Lung microvascular endothelial cell (primary cell): ENCODE measurements at places on chromosomes 5 and 9. TPM values are rescaled to one million over a fixed set of nuclear protein-coding genes. Genes with fewer than 3 reads are reported as not detected.

TMC1 gene
- total RNA-seq = 0.20 and 0.22 TPM in 2 replicates

DNA sequence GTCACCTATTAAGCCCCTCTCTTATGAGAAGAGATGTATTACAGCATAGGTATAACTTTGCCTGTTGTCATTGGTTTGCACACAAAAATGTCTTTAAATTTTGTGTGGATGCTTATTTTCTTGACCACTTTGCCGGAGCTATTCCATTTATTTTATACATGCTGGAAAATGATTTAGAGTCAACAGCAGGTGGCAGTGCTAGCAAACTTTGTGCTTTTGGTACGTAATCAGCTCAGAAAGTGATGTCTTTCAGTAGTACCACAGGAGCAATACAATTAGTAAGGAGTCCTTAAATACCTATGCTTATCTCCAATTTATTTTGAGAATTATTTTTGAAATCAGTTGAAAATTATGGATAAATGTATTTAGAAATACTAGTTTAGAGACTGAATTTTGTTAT, 19.8 kb upstream of the NUDT12 start:
- peak; percentile 58 for DNase-seq

RMI1 gene
- 3.3 and 3.8 TPM in 2 replicates for total RNA-seq

MARCOL gene
- not detected in 2 replicates for total RNA-seq

GRIA1 gene
- not detected in 2 replicates for total RNA-seq

DNA sequence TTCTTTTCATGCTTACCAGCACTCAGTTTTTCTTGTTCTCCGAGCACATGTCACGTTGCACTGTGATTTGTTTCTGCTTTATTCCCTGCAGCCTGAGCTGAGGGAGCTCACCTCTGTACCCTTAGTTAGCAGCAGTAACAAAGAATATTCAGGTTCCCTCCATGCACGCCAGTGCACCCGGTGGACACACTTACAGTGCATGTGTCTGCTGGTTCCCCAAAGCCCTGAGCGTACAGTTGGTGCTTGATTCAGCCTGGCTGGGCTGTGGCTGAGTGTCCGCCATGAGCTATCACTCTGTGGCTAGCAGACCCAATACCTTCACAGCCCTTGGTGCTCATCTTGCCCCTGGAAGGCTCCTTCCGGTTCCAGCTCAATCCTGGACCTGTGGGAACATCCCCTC, 93.5 kb downstream of the MVB12B start:
- no peak for DNase-seq

DNA sequence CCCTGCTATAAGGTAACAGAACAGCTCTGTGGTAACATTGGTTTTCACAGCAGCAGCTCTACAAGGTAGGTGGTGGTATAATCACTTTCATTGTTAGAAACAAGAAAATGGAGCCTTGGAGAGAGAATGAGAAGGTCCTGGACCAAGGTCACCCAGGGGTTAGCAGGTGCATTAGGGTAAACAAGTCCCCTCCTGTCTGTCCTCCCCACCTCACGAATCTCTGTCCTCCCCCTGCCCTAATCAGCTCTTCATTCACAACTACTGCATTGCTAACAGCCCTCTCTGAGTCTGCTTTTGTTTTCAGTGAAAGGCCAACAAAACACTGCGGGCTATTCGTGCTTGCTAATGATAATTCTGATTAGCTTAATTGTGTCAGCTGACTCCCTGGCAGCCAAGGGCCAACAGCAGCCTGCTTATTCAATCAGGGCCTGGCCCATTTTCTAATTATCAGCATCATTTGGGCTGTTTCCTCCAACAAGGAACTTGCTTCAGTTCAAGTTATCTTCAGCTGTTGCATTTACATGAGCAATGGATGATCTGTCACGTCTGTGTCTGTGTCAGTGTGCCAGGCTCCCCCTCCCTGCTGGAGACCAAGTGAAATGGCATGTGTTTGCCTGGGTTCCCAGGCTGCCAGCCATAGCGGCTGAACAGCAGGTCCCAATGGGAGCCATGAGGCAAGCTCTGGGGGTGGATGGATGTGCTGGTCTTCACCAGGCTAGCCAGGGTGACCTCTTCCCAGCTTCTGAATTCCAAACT, 56.7 kb upstream of the EQTN start:
- DNase-seq = no peak
